Activated CD4-positive, alpha-beta T cell treated with anti-CD3 and anti-CD28 coated beads for 24 hours (primary cell): ENCODE measurements at places on chromosomes 2 and 18.

DNA sequence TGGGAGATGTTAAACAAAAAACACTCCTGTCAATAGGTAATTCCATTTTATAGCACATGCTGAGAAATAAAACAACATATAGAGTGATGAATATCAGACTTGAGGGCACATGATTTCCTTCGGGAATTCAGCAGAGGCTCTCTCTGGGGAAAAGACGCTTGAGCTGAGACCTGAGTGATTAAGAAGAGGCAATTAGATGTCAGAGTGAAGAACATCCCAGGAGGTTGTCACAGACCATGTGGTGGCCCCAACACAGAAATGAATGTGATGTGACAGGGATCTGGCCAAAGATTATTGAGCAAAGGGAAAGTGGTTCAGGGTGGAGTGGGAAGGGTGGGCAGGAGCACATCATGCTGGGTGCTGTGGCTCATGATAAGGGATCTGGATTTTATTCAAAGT, 254.7 kb downstream of the RAD51AP2 start:
- no peak for DNase-seq

- DNase-seq: no peak
Measured at GRCh38 chr18:36929601-36930000, 100.7 kb downstream of the KIAA1328 start.

- no peak for DNase-seq
Measured at GRCh38 chr2:169683054-169683424, 11.2 kb downstream of the CFAP210 start.

DNA sequence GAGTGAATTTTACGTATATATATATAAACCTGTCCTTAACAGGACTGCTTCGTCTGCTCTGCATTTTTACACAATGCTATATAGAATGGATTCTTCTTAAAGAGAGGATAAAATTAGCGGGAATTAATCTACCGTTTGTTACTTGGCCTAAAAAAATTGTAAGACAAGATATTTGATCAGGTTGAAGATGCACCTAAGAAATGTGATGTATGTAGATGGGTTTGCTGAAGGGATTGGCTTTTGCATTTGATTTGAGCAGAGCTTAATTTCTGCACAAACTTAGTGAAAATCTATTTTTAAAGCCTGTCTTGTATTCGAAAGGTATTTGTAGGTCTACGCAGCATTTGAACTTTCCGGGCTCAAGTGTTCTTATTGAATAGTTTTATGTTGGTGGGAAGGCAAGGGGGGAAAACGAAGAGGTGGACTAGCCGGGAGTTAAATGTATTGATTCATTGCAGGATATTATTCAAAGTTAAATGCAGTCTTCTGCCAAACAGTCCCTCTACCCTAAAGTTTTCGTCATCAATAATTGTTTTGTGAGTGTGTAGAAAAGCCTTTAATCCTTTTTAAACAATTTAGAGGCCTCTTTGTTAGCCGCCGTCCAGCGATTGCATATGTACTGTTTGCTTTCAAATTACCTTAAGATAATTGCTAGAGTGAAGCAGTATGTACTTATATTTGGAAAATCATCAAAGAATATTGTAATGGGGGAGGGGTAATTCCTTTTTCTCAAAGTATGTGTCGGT, 1.2 kb downstream of the PPP1CB start:
- DNase-seq: no peak

DNA sequence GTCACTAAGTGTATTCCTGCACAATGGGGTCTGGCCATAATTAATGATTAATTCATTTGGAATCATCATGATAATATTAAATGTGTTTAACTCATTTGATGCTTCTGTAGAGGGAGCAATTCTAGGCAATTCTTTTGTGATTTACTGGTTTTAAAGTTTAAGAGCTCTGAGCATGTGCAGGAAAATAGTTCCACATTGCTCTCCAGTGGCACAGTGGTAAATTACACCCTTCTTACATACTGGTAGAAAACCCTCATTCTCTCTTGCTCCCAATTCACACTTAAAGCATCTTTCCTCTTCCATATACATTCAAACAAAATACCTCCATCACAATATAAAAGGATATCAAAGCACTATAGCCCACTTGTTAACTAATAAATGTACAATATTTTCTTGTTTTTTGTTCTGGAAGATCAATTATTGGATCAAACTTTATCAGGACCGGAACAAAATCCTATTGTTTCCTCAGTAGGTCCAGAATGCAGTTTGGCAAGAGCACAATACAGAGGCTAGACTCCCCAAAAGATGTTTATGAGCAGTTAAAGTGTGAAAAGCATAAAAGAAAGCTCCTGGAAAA, 844.3 kb downstream of the MBD2 start:
- no peak for DNase-seq

- DNase-seq: no peak
Measured at GRCh38 chr2:55590810-55591440, 26.5 kb downstream of the PPP4R3B start.

GRCh38 chr18:62566199-62566598, 43.4 kb downstream of the ZCCHC2 start:
- no peak for DNase-seq

GRCh38 chr2:19937004-19937403, 35.2 kb upstream of the TTC32 start:
- no peak for DNase-seq

DNA sequence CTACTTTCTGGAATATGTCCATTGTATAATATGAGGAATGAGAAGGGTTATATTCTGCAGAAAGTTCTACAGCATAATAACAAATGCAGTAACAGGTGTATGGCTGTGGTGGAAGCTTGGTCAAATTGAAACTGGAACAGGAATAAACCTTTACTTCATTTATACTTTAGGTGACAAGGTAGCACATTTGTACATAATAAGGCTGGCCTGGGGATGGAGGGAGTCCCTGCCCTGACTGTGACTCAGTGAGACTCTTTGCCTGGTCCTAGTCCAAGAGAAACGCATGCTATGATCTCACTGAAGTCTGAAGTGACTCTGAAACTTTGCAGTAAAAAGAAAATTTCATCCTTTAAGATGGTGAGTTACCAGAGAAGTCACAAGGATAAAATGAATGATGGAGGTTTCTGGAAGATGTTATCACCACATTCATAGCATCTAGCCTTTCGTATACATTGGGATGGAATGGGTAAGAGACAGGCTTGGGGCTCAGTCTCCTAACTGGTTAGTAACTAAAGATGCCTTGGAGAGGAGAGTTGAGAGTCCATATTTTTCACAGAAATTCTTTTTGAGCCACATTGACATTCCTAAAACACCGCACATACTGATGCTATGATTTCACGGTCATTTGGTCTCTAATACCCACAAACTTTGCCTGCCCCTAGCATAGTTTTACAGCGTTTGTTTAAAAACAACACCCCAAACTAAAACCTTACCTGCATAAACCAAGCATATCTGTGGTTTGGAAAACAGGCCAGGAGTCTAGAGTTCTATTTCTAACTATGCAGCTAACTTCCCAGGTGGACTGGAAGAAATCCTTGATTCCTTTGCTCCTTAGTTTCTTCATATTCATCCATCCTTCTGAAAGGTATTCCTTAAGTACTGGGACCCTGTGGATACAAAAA, 42.4 kb upstream of the NABP1 start:
- no peak for DNase-seq

GRCh38 chr2:136119717-136120675, 2.0 kb upstream of the CXCR4 start:
- DNase-seq: no peak

GRCh38 chr2:214104219-214104618, 306.6 kb upstream of the VWC2L start:
- no peak for DNase-seq

GRCh38 chr2:157809212-157809611, 66.9 kb downstream of the ACVR1 start:
- DNase-seq: no peak

DNA sequence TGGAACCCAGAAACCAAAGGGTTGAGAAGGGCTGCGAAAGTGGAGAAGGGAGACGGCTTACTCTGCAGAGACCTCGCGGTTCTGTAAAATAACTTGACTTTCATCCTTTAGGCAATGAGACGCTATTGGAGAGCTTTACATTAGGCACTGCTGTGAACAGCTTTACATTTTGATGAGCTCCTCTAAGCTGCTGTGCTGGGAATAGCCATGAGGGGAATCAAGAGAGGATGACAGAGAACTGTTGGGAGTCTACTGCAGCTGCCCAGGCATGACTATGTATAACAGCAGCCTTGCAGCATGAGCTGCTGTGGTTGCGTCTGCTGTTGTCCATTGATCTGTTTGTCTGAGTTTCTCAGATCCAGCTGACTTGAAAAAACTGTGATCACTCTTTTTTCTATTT, 310.8 kb upstream of the MAP2 start:
- DNase-seq: no peak

DNA sequence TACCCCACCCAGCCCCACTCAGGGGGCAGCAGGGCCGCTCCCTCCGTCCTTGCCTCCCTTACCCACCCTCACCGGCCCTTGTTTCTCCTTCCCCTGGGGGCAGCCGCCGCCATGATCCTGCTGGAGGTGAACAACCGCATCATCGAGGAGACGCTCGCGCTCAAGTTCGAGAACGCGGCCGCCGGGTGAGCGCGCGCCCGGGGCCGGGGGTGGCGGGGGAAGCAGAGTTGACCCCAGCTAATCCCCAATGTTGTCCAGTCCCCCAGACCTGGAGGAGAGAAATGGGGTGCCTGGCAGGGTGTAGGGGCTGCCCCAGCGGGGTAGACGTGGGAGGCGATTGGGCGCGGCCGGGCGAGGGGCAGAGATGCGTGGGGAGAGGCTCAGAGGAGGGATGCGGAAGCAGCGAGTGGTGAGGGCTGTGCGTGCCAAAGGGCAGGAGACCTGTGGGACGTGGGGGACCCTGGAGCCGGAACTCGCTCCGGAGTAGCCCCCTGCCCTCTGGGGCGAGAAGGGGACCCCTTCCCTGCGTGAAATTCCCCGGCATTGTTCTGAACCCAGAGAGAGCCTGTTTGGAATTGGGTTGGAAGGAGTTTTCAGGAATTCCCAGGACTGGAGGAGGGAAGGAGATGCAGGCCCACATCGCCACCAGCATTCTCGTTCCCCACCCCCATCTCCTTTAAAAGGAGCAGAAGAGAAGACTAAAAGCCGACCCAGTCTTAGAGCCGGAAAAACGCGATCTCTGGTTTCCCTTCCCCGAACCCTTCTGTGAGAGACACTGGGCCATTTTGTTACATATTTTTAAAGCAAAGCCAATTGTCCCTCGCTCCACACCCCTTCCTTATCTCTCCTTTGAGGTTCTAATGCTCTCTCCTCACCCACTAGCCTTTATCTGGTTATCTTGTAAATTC, 625 bp downstream of the ARPC2 start:
- peak; percentile 58 for DNase-seq

- DNase-seq: peak; percentile 31
Measured at GRCh38 chr2:43158259-43158880, 68.0 kb downstream of the ZFP36L2 start.

GRCh38 chr18:475202-476031, 25.1 kb downstream of the COLEC12 start:
- no peak for DNase-seq

DNA sequence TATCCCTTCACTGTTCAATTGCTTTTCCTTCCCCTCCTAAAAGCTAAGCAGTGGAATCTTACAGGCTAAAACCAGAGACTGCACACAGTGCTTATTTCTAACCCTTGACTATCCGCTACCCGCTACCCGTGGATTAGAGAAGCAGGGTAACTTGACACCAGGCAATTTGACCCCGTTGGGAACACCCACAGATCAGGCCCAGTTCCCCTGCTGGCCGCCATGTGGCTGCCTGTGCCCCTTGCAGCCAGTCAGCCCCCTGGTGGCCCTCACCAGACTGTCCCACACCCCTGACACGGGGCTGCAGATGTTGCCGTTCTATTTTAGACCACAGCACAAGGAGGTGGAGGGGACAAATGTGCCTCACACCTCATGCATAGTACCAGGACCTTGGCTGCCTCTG, 74.8 kb downstream of the TXNL1 start:
- DNase-seq: no peak

GRCh38 chr2:819121-819520, 131.5 kb upstream of the SNTG2 start:
- no peak for DNase-seq

DNA sequence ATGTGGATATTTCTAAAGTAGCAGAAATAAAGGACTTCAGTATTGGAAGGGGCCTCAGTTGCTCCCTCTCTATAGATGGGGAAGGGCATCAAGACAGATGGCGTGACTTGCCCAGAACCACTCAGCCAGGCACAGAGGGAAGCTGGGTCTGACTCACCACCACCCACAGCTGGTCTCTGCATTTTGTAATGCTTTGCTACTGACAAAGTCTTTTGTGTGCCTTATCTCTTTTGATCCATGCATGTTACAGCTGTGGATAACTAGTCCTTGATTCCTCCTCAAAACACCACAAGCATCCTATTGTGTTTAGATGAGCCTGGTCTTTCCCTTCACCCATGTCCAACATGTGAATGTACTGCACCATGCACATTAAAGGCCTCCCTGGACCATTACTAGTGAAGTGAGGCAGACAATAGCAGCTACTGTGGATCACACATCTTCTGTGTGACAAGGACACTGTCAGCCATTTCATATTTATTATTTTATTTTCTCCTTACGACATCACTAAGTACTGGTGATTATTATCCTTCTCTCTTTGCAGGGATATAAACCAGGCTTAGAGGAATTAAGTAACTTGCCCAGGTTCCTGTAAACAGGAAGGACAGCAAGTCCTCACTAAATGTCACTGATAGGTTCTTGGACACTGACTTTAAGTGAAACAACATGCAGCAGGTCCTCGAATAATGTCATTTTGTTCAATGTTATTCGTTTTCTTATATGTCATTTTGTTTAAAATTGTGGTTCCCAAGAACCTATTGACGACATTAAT, 29.6 kb upstream of the IL37 start:
- no peak for DNase-seq

DNA sequence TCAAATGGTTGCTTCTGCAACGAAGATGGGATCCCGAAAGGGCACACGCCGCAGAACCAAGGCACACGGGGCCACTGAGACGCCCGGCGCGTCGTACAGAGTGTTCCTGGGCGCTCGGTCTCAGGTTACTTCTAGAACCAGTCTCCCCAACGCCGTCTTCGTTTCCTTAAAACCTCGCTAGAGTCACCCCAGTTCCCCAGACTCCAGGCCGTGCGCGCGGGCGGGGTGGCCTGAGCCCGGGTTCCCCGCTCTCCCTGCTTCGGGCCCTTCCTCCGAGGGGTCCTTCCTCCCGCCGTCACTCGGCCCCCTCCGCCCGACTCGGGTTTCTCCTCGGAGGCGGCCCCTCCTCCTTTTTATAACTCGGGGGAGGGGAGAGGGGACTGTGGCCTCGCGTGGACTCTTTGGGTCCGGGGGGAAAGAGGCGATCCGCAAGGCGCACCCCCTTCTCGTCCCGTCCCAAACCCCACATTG, 774 bp upstream of the FZD7 start:
- DNase-seq: no peak

GRCh38 chr2:158795195-158795924, at the start of gene DAPL1:
TSS of gene DAPL1 (plus strand) at chr2:158795317. CDS start at chr2:158795373, 56 bp downstream.
- no peak for DNase-seq
